Femur (tissue), 1 donor: ENCODE measurements at places on chromosomes 7 and 10.

DNA sequence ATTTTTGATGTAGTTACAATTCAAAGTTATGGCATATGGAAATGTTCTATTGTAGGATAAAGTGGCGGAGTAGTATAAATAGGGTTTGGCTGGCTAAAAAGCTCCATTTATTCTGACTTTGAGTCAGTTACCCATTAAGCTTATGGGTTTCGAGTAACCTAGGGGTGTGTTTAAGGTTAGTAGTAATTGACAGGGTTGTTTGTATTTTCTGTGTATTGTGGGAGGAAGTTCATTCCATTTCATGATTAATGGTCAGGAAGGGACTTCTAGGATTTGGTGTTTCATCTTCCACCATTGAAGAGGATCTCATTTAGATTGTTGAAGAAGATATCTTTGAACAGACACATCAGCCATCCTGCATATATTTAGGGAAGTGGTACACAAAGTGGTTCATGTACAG is 75.0 kb downstream of the BICC1 start:
- no peak for DNase-seq

GRCh38 chr10:123101872-123102271 is 33.9 kb upstream of the HMX3 start:
- DNase-seq, result no peak

DNA sequence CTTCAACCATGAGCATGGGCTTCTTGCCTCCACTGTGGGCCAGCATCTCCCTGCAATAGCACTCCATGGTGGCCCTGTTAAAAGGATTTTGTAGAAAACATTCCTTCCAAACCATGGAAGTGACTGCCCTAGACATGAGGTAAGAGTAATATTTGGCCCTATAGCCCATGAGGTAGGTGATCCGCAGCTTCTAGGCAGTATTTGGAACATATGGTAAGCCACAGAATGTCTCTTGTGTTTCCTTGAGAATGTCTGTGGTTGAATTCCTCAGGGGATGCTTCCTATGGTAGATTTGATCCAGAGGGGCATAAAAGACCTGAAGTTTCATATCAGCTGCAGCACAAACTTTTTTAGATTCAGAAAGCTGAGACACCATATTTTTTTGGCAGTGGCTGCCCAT is 54.9 kb downstream of the TMEM168 start:
- no peak for DNase-seq

GRCh38 chr7:32892521-32893206 is 1.1 kb upstream of the KBTBD2 start:
- peak; percentile 76 for DNase-seq

- DNase-seq, result no peak
These were observed 17.5 kb downstream of the KIAA1549 start for GRCh38 chr7:138963675-138964074.

DNA sequence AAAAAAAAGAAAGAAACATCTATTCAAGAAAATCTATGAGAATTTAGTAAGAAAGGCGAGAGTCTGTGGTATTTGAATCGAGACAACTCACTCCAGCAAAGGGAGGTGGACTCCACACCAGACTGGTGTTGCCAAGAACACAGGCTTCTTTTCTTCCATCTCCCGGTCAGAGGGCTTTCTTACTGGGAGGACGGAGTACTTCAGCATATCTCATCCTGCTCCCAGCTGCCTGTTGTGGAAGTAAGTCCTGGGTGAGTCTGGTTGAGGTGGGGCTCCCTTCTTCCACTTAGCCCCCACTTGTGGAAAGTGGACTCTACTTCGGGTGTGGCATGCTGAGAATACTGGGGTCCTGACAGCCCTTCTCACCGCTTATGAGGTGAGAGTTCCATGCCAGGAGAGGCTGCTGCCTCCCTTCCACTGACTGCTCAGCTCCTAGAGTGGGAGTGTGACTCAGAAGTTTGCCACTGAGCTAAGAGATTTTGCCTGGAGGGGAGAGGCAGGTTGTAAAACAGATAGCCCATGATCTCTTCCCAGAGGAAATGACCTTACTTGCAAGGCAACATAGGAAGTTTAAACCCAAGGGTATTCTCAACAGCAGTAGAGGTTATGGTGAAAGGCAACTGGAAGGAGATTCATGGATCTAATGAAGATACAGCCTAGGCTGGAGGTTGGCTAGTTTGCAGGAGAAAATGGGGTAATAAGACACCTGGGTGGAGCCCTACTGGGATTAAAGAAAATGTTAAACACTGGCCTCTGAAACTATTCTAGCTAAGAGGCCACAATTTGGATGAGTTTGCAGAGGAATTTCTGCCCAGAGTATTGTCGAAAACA is 3.5 kb upstream of the NACAD start:
- DNase-seq, result no peak

DNA sequence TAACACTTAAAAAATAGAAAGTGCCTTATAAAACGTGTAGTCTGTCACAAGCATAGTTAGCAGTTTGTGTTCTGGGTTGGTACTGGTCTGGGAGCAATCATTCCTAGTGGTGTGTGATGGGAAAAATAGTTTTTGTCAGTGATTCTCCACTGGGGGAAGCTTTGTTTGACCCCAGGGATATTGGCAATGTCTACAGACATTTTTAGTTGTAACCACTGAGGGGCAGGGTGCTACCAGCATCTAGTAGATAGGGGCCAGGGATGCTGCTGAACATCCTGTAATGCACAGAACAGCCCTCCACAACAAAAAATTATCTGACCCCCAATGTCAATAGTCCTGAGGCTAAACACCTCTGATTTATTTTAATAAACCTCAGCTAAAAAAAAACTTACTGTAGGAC is 51.6 kb upstream of the CREB5 start:
- no peak for DNase-seq

GRCh38 chr10:55024713-55025112 is 223.7 kb upstream of the PCDH15 start:
- DNase-seq, result peak; percentile 19

DNA sequence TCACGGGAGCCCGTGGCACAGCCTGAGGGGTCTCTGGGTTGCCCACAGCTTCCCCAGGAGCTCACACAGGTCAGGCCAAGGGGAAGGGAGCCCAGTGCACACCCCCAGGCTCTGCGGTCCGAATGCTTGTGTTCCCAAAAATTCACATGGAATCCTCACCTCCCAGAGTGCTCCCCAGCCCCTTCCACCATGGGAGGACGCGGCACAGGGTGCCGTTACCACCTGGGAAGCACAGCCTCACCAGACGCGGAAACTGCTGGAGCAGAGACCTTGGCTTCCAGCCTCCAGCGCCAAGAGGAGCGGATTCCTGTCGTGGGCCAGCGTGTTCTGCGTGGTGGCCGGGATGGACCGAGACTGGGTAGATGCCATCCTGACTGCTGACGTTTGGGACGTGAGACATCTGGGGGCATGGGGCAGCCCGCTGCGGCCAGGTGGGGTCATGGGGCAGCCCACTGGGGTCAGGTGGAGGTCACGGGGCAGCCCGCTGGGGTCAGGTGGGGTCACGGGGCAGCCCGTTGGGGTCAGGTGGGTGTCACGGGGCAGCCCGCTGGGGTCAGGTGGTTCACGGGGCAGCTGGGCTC is 149.4 kb downstream of the WDR37 start:
- no peak for DNase-seq

DNA sequence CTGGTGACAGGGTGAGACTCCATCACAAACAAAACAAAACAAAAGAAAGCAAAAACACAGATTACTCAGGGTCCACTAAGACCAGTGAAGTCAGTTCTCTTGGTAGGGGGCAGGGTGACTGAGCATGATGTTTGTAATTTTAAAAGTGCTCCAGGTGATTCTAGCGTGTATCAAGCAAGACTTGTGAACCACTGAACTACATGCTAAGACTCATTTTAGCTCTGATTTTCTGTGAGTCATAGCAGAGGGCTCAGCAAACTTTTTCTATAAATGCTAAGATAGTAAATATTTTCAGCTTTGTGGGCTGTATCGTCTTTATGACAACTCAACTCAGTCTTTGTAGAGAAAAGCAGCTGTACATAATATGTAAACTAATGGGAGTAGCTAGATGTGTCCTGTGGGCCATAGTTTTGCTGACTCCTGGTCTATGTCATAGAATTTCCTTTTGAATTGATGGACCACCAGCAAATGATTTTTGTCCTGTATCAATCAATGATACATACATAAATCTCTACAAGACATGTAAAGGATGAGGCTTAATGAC is 141.3 kb downstream of the CFTR start:
- DNase-seq, result no peak

DNA sequence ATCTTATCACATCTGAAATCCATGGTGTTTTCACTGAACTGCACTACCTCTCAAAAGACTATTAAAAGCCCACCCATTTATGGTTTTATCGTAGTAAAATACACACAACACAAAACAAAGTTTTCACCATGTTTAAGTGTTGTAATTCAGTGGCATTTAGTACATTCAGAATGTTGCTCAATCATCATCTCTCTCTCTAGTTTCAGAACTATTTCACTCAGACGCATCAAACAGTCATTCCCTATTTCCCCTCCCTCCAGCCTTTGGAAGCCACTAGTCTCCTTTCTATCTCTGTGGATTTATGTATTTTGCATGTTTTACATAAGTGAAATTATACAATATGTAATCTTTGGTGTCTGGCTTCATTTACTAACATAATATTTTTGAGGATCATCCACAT is 332.6 kb downstream of the TNS3 start:
- no peak for DNase-seq

- DNase-seq, result peak; percentile 83
These were observed 26.0 kb upstream of the ITGA8 start for GRCh38 chr10:15745751-15746150.
